ENCODE measurements at places on chromosomes 12 and 14.

- no peaks in the 10 kb centered on the region for H3K36me3 ChIP-seq
- H3K27me3 ChIP-seq = no peaks in the 10 kb centered on the region
- no peak overlapping the region for H3K4me3 ChIP-seq
- H3K27ac ChIP-seq = no peak overlapping the region
Observed at GRCh38 chr12:24227551-24227950, 278.1 kb upstream of the SOX5 start.

DNA sequence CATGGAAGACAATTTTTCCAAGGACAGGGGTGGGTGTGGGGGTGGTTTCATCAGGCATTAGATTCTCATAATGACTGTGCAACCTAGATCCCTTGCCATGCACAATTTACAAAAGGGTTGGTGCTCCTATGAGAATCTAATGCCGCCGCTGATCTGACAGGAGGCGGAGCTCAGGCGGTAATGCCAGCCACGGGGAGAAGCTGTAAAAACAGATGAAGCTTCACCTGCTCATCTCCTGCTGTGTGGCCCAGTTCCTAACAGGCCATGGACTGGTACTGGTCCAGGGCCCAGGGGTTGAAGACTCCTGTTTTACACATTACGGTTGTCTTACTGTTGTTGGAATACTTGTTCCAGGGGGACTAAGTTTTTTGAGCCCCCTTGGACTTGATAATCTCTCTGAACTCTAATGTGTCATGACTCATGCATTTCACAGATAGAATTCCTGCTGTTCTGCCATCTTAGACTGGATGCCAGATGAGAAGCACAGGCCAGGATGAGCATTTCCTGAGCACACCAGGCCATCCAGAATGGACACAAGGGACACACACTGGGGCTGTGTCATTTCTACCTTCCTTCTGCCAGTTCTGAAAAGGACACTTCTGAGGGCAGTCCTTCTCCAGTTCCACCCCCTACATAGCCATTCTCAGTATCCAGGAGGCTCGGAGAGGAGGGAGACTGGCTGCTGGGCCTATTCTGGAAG, 5.8 kb downstream of the PLEKHD1 start:
- H3K27me3 ChIP-seq = peaks cover 3% of the 10 kb centered on the region
- H3K4me1 ChIP-seq = peaks cover 17% of the 10 kb centered on the region
- no peaks in the 10 kb centered on the region for H3K36me3 ChIP-seq
- no peak for DNase-seq
- H3K4me3 ChIP-seq = no peak overlapping the region
- no peak overlapping the region for H3K27ac ChIP-seq

- H3K36me3 ChIP-seq = no peaks in the 10 kb centered on the region
- no peaks in the 10 kb centered on the region for H3K4me1 ChIP-seq
- no peaks in the 10 kb centered on the region for H3K27me3 ChIP-seq
- DNase-seq = no peak
- H3K27ac ChIP-seq = no peak overlapping the region
Observed at GRCh38 chr14:49908433-49908782, 15.5 kb downstream of the ARF6 start.

DNA sequence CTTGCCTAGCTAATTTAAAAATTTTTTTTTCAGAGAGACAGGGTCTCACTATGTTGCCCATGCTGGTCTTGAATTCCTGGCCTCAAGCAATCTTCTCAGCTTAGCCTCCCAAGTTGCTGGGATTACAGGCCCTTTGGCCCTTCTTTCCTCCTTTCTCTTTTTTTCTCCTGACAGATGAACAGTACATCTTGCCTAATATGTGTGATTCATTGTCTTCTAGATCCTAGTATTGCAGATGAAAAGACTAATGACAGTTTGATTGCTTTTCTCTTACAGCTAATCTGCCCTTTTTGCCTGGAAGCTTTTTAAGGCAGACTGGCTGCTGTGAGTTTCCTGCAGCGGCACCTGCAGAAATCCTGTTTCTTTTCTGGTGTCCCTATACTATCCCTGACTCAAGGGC, 12.0 kb downstream of the DEPDC4 start:
- H3K27ac ChIP-seq = no peak overlapping the region
- no peaks in the 10 kb centered on the region for H3K4me1 ChIP-seq
- DNase-seq = no peak
- H3K27me3 ChIP-seq = no peaks in the 10 kb centered on the region
- no peak overlapping the region for H3K4me3 ChIP-seq

- H3K36me3 ChIP-seq = no peaks in the 10 kb centered on the region
- DNase-seq = no peak
- H3K4me3 ChIP-seq = no peak overlapping the region
- no peaks in the 10 kb centered on the region for H3K4me1 ChIP-seq
- no peak overlapping the region for H3K27ac ChIP-seq
Observed at GRCh38 chr12:71060426-71060825, 97.4 kb downstream of the TSPAN8 start.

DNA sequence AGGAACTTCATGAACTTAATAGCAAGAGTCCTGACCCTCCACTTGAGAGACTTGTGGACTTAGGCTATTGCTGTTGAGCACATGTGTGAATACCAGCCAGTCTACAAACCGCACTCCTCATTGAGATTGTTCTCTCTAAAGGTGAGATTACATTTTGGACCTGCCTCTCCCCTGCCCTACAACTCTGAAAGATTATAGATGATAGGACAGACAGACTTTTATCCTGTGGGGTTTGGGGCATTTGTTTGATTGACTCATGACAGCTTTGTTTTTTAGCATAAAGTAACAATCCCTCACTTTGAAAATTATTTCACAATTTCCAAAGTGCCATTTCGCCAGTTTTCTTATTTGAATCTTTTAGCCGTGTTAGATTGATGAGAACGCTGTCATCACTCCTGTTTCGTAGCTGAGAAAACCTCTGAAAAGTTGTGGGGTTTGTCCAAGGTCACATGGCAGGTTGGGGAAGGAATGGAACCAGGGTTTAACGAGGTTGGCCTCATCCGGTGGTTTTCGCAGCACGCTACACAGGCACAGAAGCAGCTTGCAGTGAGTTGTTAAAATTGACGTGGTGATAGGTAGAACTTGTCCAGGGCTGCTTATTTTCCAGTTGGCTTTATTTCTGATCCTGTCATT, 836 bp downstream of the EVL start:
- no peaks in the 10 kb centered on the region for H3K27me3 ChIP-seq
- no peak overlapping the region for H3K27ac ChIP-seq
- H3K4me3 ChIP-seq = no peak overlapping the region
- H3K36me3 ChIP-seq = no peaks in the 10 kb centered on the region
- no peaks in the 10 kb centered on the region for H3K4me1 ChIP-seq

- no peak for DNase-seq
- H3K27me3 ChIP-seq = no peaks in the 10 kb centered on the region
- no peaks in the 10 kb centered on the region for H3K36me3 ChIP-seq
- no peak overlapping the region for H3K4me3 ChIP-seq
- H3K27ac ChIP-seq = no peak overlapping the region
- H3K4me1 ChIP-seq = peaks cover 3% of the 10 kb centered on the region
Observed at GRCh38 chr14:63902375-63902976, 49.7 kb downstream of the SYNE2 start.

GRCh38 chr12:112238441-112238840, 113.1 kb downstream of the TRAFD1 start:
- no peak overlapping the region for H3K4me3 ChIP-seq
- no peaks in the 10 kb centered on the region for H3K4me1 ChIP-seq
- H3K36me3 ChIP-seq = peaks cover 93% of the 10 kb centered on the region
- no peak for DNase-seq
